A549 treated with DMSO at 1 μM for 4 hours (cell line): ENCODE measurements at places on chromosomes 3 and 15. TPM values are rescaled to one million over a fixed set of nuclear protein-coding genes. Genes with fewer than 3 reads are reported as not detected.

Gene SLC12A1
- total RNA-seq = not detected in 5 replicates

Gene CFAP91
- 0.20 to 0.41 TPM (median 0.32 TPM) in 4 of 5 replicates, not detected in the other for total RNA-seq

Gene ADIPOQ
- not detected in 5 replicates for total RNA-seq

Gene TMEM207
- not detected in 5 replicates for total RNA-seq

Gene BRPF1
- 17.5 to 20.7 TPM (median 19.1 TPM) in 5 replicates for total RNA-seq

Gene GPR149
- not detected in 5 replicates for total RNA-seq

Gene GPR27
- 2.6 to 4.0 TPM (median 3.1 TPM) in 5 replicates for total RNA-seq

Gene SMCO1
- not detected in 5 replicates for total RNA-seq

Gene KLHL6
- not detected in 5 replicates for total RNA-seq

Gene MASP1
- total RNA-seq = 0.06 TPM in 1 of 5 replicates, not detected in the others

Gene CAND2
- 0.26 to 0.51 TPM (median 0.32 TPM) in 5 replicates for total RNA-seq

Gene TRPC1
- 6.1 to 11.4 TPM (median 8.2 TPM) in 5 replicates for total RNA-seq

Gene PYGO1
- total RNA-seq = 7.5 to 9.7 TPM (median 7.9 TPM) in 5 replicates

Gene RFTN1
- 3.2 to 4.4 TPM (median 3.5 TPM) in 5 replicates for total RNA-seq
